ENCODE measurements at places on chromosomes 5 and 9.
A peak's percentile ranks its signal among the peaks of the same experiment; 100 is the strongest.

- no peak for DNase-seq
Measured at GRCh38 chr5:3596857-3597166, 1.2 kb downstream of the IRX1 start.

- DNase-seq, result no peak
Measured at GRCh38 chr5:143870362-143870761, 58.4 kb downstream of the HMHB1 start.

DNA sequence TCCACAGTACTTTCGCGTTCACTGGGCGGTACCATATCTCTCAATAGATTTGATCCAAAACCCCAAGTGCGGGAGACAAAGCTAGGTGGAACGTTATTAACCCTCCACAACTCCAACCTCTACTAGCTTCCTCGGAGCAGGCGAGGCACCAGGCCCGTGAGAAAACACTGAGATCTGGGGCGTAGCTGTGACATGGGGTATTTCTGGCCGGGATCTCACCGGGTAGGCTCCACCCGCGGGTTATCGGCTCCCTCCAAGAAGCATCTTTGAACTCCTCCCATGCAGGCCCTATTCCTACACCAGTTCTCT lies 350 bp upstream of the SLC25A46 start:
- DNase-seq, result no peak

DNA sequence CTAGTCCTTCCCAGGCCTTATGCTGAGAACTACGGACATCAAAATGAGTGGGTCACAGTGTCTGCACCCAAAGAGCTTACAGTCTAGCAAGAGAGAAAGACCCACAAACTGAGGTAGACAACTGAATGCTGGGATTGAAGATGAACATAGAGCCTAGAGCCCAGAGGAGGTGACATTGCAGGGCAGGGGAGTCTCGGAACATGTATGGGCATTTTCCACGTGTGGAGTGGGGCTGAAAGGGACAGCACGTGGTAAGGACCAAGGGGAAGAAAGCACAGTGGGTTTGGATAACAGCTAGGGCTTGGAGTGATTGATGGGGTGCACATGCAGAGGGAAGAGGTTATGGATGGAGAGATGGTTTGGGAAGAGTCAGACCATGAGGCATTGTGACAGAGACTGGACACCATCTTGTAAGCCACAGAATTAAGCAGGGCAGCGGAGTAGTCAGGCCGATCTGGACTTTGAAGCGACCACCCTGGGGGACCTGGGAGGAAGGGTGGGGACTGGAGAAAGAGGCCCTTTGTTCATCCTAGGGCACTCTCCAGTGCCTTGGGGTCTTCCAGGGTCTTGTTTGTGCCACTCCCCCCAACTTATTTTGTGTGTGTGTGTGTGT lies 47.5 kb upstream of the SH3PXD2B start:
- no peak for DNase-seq

- DNase-seq, result peak; percentile 51
Measured at GRCh38 chr9:135156525-135157510, 69.3 kb downstream of the OLFM1 start.

- peak; percentile 92 for DNase-seq
Measured at GRCh38 chr9:107504585-107505455, 15.3 kb upstream of the KLF4 start.

DNA sequence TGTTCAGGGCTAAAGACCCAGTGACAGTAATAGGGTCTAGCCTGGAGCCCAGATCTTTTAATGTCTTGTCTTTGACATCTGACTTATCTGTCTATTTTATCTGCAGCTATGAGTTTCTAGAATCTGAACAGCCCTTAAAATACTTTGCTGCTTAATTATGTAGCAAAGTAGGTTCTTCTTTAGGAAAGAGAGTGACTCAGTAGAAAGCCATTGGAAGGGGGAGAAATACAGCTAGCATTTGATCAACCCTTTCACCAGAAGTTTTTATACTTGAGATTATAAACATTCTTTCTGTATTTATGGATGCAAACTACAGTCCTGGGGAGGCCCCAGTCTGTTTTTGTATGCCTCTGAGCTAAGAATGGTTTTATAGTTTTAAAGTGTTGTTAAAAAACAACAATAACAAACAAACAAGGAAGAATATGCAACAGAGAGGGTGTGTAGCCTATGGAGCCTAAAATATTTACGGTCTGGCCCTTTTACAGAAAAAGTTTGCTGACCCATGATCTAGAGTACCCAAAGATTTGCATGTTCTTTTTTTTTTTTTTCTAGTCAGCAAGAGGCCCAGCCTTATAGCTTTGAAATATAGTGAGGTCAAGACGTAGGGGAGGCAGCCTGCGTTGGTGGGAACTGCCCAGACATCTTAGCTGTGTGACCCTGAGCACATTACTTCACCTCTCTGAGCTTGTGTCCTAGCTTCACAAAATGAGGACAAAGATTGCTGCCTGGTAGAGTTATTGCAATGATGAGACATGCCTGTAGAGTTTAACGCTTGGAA lies 9.7 kb downstream of the GSN start:
- DNase-seq, result peak; percentile 74

- no peak for DNase-seq
Measured at GRCh38 chr5:2570586-2570985, 180.9 kb downstream of the IRX2 start.

GRCh38 chr5:10607023-10607665 lies 43.3 kb downstream of the ANKRD33B start:
- no peak for DNase-seq

DNA sequence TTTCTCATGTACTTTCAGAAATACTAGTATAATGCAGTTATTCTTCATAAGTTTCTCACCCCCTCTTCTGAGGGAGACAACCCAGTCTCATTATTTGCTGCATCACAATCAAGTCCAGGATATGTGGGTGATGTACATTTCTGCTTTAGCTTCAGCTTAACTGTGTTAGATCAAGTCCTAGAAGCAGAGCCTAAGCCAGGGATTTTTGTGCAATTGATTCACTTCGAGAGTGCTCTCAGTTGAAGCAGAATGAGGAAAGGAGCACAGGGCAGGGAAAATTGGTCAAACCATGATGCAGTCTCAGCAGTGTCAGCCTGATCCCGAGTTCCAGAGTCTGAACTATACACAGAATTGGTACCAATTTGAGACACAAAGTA lies 15.1 kb downstream of the HNRNPK start:
- DNase-seq, result peak; percentile 41

DNA sequence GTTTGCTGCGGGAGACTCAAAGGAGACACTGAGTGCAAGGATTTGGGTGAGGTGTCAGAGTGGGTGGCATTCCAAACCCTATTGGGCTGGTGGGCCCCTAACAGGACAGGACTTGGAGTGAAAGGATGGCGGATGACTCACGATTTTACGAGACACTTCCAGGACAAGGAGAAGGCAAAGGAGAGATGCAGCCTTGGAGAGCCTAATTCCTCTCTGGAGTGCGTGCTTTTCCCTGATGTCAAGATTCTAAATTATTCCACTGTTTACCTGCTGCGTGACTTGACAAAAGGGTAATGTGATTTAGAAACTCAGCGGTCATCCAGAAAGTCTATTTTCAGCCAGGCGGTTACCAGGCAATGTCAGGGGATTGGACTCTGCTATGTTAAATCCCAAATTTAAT lies 41.6 kb upstream of the CD180 start:
- peak; percentile 46 for DNase-seq

- peak; percentile 25 for DNase-seq
Measured at GRCh38 chr5:56637321-56637920, 177.9 kb upstream of the MAP3K1 start.

All from adipocyte (in vitro differentiated cells).